ENCODE measurements at places on chromosomes 6 and 20.

- no peak for DNase-seq
Observed at GRCh38 chr6:53300656-53301551, 47.8 kb downstream of the ELOVL5 start.

GRCh38 chr6:157516319-157517026 is 135.5 kb downstream of the ZDHHC14 start:
- DNase-seq: no peak

- no peak for DNase-seq
Observed at GRCh38 chr20:51661609-51662178, 106.5 kb downstream of the ATP9A start.

DNA sequence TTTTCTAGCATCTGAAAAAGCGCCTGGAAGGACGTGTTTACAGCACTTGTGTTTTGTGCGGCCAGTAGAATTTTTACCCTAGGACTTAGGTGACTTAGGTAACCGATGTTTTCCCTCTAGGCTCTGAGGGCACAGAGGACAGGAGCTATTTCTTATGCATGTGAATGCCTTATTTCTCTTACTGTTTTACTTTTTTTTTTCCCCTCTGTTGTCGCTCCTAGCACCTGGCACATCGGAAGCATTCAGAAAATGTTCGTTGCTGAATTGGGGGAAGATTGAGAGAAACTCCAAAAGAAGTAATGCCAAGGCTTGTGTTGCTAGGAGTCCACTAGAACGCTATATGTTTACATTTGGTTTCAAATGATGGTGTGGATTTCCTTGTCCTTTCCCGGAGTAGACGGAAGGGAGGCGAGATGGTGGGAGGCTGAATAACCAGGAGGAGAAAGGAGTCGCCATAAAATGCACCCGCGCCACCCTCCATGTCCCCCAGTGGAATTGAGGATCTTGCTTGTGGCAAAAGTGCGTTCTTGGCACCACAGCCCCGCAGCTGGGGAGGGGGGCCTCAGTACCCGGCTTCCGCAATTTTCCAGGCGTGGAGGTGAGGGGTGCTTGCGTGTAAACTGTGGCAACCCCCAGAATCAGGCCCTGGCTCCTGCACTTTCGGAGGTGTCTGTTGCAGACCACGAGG is 6.9 kb downstream of the OLIG3 start:
- no peak for DNase-seq

DNA sequence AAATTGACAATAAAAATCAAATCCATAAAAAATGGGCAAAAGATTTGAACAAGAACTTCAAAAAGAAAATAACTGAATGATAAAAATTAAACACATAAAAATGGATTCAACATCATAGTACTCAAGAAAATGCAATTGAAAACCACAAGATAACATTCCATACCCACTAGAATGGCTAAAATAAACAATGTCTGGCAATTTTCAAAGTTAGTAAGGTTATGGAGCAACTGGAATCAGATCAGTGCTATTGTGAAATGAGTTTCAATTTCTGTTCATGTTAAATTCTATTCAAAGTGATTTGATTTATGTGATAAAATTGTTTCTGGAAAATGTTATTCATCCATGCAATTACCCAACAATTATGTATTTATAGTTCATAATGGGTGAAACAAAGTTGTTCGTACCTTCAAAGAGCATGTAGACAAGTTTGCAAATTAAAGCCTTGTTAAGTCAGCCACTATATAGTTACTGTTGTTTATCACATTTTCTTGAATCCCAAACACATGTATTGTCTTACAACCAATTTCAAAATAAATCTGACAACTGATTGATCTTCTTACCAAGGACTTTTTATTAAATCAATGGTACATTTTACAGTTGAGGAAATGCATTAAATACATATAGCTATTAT is 151.5 kb upstream of the CENPW start:
- DNase-seq: no peak

DNA sequence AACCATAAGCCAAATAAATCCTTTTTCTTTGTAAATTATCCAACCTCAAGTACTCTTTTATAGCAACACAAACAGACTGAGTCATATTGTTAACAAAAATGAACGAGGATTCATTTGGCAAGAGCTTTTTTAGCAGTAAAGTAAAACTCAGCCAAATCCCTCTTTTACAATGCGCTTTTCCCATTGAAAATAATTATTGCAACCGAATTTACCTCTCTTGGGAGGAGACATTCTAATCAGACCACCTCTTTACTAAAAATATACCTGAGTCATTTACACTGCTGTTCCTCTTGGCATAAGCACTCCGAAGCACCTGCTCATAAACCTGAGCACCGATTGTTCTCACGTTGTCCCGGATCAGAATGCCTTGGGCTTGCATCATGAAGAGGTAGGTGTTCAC is 57.4 kb downstream of the B4GALT5 start:
- no peak for DNase-seq

DNA sequence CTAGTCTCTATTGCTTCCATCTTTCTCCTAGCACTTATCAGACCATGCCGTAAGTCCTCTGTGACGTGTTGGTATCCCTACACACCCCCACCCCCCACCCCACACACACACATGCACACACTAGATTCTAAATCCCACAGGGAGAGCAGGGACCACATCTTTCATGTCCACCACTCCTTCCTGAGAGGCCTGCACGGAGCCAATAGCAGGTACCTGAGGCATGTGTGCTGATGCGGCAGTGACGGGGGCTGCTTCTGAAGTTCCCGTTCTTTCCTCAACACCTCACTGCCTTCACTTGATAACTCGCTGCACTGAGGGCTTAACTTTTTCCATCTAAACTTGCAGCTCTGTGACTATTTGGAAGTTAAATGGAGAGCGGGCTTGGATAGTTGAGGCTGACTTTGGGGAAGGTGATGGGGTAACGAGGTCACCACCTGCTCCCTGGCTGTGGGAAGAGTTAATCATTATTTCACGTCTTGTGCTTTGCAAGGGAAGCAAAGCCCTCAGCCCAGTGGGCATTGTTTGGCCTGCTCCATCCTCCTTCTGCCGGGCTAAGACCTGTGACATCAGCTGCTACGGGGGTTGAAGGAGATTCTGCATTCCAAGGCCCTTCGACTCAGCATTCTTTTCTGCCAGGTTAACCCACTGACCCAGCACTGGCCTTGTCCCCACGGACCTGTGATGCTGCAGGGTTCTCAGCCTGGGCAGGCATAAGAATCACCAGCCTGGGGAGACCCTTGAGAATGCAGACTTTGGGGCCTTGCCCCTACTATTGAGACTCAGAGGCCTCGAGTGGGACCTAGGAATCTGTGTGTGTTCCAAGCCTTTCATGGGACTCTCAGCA is 187.8 kb downstream of the ANKRD60 start:
- no peak for DNase-seq

GRCh38 chr6:110255211-110255750 is 75.1 kb downstream of the CDC40 start:
- no peak for DNase-seq

DNA sequence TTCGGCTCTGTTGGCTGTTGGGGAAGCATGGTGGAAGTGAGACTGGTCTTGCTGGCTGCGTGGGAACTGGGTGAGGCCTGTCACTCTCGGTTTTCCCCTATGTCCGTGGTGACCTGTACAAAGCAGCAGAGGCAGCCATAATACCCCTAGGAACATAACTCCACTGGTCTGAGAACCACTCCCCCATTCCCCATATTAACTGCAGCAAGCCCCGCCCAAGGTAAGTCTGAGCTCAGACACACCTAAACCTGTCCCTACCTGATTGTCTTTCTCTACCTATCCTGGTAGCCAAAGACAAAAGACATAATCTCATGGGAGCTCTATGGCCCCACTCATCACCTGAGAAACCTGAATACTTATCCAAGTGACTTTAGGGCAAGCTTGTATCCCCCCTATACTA is 156.3 kb upstream of the PHACTR1 start:
- no peak for DNase-seq

DNA sequence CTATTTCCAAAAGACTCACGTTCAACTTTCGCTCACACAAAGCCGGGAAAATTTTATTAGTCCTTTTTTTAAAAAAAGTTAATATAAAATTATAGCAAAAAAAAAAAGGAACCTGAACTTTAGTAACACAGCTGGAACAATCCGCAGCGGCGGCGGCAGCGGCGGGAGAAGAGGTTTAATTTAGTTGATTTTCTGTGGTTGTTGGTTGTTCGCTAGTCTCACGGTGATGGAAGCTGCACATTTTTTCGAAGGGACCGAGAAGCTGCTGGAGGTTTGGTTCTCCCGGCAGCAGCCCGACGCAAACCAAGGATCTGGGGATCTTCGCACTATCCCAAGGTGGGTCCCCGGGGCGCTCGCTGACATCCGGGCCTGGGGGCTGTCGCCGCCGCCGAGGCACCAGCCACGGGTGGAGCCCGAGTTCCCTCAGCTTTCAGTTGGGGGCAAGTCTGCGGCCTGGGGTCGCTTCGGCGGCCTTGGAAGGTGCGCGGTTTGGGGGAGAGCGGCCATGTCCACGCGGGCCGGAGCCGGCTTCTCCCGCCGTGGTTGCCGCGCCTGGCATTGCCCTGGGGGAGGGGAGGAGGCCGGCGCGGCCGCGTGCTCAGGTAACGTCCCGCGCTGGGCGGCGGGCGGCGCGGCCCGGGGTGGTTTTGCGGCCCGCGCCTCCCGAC is 429 bp downstream of the AMD1 start:
- DNase-seq: no peak

DNA sequence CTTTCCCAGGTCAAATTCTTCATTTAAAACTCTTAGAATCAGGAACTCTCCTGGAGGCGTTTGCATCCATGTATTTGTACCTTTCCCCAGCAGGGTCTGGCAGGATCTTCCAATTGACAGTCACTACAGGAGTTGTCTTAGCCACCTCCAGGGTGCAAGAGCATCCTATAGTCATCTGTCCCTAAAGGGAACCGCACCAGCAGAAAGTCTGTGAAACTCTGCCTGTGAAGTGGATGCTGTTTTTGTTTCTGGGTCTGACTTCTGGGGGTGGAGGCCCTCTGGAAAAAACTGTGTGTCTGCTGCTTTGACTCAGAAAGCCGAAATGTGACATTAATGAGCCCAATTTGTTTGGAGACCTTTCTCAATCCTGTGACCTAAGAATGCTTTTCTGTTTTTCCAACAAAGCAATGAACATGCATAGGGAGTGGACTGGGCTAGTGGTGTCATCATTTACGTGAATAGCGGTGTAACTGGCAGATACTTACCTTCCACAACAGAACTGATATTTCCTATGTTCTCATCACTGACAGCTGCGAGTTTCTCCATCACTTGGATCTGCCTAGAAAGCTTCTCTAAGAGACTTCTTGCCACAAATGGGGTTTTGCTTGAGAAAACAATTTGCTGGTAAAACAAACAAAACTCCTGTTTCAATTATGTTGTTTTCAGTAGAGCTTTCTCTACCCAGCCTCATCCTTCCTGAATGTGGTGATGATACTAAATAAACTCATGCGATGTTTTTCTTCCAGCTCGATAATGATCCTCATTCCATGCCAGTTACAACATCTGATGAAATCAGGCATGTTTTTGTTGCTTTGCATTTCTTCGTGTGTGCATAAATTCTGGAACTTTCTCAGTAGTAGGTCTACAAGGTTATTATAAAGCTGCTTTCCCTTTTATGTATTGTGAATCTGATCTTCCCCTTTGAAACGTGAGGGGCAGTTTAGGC is 33.3 kb upstream of the ARMH2 start:
- no peak for DNase-seq

DNA sequence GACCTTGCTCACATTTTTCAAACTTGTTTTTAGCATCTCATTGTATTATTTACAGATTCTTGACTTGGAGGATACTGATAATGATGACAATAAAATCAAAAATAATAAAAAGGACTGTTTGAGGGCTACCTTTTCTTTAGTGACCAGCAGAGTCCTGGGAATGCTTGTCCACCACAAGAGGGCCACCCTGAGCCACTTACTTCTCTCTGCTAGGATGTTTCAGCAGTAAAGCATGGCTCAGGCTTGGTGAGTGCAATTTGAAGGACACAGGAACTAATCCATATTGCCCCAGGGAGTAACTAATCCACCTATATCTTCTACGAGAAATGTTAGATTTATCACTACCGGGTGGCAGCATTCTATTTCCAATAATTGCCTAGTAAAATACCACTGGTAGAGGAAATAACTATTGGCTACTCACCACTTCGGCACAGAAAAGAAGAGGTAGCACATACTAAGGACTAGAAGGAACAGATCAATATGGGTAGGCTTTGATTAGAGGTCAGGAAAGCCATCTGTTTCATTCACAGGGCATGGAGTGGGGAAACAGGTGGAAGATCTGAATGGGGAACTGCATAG is 5.8 kb upstream of the KIAA0408 start:
- DNase-seq: peak; percentile 2

- no peak for DNase-seq
Observed at GRCh38 chr6:6624269-6624990, 35.9 kb downstream of the LY86 start.

DNA sequence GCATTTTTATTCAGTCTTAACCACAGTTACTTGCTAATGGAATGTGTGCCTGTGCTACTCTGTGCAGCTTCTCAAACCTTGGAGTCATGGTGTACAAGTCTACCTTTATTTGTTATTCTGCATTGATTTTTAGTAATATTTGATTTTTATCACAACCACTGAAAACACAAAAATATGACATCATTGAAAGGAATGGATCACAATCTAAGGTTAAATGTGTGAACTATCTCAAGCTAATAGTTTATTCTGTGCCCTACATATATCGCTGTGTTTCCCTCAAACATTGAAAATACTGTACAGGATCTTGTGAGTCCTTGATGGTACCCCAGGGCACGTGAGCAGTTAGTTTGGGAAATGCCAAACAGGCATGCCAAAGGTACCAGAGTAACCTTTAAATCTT is 573.4 kb downstream of the FRK start:
- no peak for DNase-seq

- no peak for DNase-seq
Observed at GRCh38 chr6:155090166-155090565, 95.1 kb downstream of the TIAM2 start.

DNA sequence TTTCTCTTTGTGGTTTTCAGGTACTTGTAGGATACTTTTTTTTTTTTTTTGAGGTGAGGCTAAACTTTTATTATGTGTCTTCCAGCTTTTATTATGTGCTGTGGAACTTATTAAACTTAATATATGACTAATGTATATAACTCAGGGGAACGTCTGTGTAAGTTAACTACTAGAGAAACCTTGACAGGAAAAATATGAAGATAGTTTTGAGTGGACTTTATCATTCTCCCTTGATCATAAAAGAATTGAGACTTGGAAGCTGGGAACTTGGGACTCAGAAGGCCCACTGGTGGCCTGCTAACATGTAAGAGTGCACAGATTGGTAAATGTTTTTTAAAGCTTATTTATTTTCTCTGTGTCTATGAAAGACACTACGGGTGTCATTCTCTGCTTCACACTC is 73.1 kb downstream of the CARMIL1 start:
- DNase-seq: no peak

DNA sequence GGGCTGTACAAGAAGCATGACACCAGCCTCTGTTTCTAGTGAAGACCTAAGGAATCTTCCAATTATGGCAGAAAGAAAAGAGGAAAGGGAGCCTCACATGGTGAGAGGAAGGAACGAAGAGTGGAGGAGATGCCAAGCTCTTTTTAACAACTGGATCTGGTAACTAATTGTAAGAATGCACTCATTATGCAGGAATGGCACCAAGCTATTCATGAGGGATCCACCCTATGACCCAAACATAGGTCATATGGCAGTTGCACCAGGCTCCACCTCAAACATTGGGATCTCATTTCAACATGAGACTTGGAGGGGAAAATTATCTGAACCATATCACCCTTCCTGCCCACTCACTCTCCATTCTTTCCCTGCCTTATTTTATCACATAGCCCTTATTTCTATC is 496.0 kb upstream of the SPTLC3 start:
- no peak for DNase-seq

- DNase-seq: no peak
Observed at GRCh38 chr20:9160757-9161156, 91.9 kb downstream of the PLCB4 start.

GRCh38 chr20:51091406-51092195 is 68.7 kb upstream of the KCNG1 start:
- no peak for DNase-seq

GRCh38 chr6:142356884-142357225 is 55.0 kb downstream of the ADGRG6 start:
- DNase-seq: no peak
